ENCODE measurements at places on chromosomes 5 and 9. TPM values are rescaled to one million over a fixed set of nuclear protein-coding genes. Genes with fewer than 3 reads are reported as not detected.

The WDR38 gene
- not detected for total RNA-seq

The TMC1 gene
- 0.33 TPM for total RNA-seq

The F2RL2 gene
- 0.76 TPM for total RNA-seq

The AGXT2 gene
- not detected for total RNA-seq

The DMRT3 gene
- total RNA-seq, result not detected

The PCA3 gene
- total RNA-seq, result 0.29 TPM

The ENC1 gene
- 119 TPM for total RNA-seq

The CCL21 gene
- total RNA-seq, result not detected

The PCDHGB3 gene
- 6.5 TPM for total RNA-seq

The LCN9 gene
- total RNA-seq, result not detected

The HACD4 gene
- 0.19 TPM for total RNA-seq

The PTGES gene
- 0.33 TPM for total RNA-seq

The GGTA1 gene
- total RNA-seq, result 0.65 TPM

The GRPEL2 gene
- total RNA-seq, result 33.0 TPM

The PCDHAC2 gene
- 0.33 TPM for total RNA-seq

The PCDHGA7 gene
- 4.6 TPM for total RNA-seq

The MCTP1 gene
- total RNA-seq, result 171 TPM

The NOL6 gene
- total RNA-seq, result 41.2 TPM

The SLC6A3 gene
- total RNA-seq, result not detected

The EPB41L4B gene
- 1.3 TPM for total RNA-seq

The SNX18 gene
- total RNA-seq, result 22.5 TPM
